ENCODE measurements at places on chromosomes 2 and 18.
A peak's percentile ranks its signal among the peaks of the same experiment; 100 is the strongest.

GRCh38 chr18:9690418-9691188 is 17.5 kb upstream of the RAB31 start:
- no peak for DNase-seq

GRCh38 chr2:230877759-230878598 is 13.2 kb downstream of the ITM2C start:
- DNase-seq = no peak

DNA sequence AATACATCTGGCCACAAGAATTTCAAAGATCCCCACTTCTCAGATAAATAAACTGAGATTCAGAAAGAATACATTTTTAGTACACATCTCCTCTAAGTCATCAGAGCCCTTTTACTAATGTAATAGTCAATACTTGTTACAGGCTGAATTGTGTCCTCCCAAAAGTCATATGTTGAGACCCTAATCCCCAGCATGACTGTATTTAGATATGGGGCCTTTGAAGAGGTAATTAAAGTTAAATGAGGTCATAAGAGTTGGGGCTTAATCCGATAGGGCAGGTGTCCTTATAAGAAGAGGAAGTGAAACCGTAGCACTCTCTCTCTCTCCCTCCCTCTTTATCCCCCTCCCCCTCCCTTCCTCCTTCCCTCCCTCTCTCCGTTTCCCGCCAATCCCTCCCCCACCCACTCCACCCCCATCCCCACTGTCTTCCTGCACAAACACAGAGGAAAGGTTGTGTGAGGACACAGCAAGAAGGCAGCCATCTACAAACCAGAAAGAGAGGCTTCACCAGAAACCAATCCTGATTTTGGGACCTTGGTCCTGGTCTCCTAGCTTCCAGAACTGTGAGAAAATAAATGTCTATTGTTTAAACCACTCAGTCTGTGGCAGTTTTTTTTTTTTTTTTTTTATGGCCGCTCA is 66.6 kb upstream of the ZNF397 start:
- DNase-seq = no peak

GRCh38 chr18:45253973-45254708 is 361.1 kb upstream of the SLC14A2 start:
- no peak for DNase-seq

- no peak for DNase-seq
Measured at GRCh38 chr2:71250935-71251334, 24.0 kb upstream of the PAIP2B start.

- DNase-seq = no peak
Measured at GRCh38 chr18:62357079-62357719, 32.1 kb downstream of the TNFRSF11A start.

DNA sequence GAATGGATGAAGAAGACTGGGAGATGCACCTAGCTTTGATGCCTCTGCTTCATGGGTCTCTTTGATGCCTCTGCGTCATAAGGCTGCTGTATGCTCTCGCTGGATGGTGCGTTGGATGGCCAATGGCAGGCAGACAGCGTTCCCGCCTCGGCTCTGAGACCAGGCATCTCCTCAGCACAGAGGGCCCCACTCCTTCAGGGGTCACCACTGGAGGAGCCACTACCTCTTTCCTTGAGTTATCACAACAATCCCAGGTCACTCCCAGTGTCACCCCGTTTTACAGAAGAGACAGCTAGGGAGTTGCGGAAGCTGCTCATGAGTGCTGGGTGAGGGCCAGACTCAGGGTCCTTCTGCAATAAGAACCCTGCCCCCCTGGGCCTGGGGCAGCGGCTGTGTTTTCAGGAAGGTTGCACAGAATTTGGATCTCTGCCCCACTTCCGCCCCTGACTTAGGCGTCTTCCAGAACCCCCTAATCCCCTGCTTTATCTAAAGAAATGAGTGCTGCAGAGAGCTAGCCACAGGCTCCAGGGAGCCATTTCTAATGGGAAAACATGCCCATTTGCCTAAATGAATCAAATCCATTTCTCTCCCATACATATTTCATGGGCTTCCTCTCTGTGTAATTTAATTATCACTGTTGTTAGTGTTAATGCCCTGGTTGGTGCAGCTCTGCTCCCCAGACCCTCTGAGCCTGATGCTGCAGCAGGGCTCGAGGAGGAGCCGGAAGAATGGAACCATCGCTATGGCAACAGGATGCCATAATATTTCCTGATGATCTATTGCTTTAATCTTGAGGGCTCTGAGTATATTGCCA is 131.8 kb upstream of the HS6ST1 start:
- DNase-seq = no peak

DNA sequence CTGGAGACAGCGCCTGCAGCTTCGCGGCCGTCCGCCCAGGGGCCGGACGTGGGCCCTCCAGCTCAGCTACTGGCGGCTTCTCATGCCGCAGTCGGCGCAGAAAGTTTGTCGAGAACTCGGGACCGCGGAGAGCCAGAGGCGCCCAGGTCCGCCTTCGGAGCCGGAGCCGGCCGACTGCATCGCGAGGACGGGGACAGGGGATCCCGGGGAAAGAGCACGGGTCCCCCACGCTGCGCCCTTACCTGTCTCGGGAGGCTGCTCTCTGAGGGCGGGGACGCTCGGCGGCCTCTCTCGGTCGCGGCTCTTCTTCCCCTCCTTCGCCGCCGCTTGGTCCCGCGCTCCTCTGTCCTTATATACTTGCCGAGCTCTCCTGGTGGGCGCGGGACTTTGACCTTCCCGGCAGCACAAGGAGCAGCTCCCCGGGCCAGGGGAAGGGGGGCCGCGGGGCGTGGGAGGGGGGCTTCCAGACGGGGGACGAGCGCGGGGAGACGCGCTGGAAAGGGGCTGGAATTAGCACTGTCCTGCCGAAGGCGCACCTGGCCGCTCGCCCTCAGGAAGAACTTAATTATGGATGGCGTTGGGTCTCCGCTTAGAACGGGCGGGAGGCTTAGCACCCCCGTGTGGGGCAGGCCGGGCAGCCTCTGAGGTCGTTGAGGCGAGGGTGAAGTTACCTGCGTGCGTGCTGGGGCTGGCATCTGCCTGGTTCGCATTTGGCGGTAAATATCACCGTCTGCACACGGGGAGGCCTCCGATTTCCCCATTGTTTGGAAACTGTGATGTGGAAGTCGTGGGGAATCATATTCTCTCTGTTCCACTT is at the start of gene POMC:
Gene POMC (minus strand): TSS at position 325 of the 817 bp plus-strand sequence. CDS start 3,808 bp downstream, outside the sequence.
- peak; percentile 21 for DNase-seq

DNA sequence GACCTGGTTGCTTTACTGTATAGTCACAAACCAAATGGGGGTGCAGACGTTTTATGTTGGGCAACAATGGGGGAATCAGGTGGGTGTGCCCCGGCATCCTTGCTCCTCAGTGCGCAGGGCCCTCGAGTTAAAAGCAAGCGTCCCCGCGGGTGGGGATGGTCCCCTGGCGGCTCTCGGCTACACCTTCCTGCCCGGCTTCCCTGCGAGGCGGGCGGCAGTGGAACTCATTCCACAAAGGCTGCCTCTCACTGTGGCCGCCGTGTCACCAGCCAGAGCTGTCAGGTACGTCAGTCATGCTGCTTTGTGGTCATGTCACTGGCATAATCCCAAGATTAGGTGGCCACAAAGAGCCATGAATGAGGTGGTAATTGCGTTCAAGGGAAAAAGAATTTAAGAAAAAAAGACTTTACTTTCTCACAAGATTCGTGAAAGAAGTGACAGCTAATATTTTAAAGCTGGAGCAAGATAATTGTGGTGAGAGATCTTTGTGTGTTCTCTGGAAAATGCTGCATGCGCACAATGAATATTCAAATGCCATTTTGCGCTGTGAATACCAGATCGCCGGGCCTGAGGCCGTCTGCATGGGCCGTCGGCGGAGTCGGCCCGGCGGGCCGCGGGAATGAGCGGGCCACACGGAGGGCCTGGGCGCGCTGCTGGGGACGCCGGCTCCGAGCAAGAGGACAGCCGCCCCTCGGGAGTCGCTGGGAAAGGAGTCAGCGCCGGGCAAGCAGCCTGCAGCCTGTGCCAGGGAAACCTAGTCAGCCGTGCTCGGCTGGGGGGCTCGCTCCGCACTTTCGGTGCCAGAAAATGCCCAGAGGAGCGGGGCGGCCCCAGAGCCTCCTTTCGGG is 82.3 kb upstream of the LDLRAD4 start:
- DNase-seq = peak; percentile 59

GRCh38 chr2:163610817-163611556 is 124.8 kb downstream of the FIGN start:
- DNase-seq = no peak

Data from activated T-cell treated with anti-CD3 and anti-CD28 coated beads for 48 hours (primary cell).